Femur (tissue), 1 donor: ENCODE measurements at places on chromosomes 12 and 14.

DNA sequence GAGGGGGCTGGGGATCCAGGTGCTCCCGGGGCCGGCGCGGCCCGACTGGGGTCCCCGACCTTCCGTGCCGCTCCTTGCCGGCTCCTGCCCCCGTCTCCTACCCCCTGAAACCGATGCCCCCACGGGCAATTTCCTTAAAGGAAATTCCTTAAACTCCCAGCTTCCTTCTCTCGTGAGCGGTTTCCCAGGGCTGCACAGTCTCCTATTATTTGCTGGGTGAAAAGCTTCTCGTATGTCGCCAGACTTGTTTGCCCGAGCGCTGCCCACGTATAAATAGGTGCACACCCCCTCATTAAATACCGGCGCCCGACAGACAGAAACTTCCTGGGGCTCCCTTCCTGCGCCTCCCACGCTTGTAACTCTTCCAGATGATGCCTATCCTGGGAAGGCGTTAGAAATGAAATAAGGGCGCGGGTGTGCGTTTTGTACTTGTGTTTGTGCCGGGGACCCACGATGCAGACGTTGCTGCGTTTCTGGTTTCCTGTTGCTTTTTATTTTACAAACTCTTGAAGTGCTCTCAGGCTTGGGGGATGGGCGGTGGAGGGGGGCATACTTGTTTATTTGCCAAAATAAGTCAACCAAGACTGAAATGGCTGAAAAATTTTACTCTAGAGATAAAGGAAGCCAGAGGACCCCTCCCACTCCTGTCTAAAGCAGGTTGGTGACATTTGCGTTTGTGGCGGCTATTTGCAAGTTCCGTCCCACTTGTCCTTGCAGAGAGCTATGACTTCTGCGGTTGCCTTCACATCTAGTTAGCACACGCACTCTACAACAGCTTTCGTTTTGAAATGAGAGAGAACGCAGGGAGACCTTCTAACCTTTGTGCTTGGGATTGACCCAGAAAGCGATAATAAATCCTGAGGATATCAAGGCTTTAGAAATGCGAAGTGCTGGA, 1.0 kb downstream of the HIP1R start:
- peak; percentile 43 for DNase-seq

GRCh38 chr14:94394025-94394493, 5.7 kb upstream of the SERPINA1 start:
- no peak for DNase-seq

GRCh38 chr12:120832737-120833136, 71.4 kb downstream of the SPPL3 start:
- no peak for DNase-seq

- DNase-seq = no peak
Observed at GRCh38 chr12:29578070-29578469, 80.6 kb upstream of the OVCH1 start.

DNA sequence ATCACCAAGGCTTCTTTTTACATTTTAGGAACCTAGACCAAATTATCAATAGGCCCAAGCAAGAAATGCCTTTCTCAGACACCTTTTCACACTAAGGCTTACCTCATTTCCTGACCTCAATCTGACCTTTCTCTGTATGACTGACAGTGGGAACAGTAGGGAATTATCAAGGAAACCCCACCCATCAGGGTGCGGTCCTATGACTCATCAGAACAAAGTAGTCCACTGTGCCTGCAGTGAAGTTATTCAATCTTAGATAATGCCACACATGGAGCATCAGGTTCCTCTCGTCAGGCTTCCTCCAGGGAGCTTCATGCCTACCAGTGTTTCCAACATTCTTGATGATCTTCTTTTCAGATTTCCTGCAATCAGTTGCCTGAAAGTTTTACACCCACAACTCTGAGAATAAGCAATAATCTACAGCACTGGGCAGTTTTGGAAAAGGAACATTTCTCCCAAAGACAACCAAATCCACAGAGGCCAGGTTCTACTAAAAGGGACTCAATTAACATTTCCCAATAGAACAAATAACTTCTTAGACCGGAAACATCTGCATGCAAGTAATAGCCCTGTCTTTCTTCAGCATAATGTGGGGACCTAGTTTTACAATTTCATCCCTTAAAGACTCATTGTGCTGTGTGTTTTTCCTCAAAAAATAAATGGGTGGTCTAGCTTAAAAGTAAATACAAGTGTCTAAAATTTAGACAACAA, 35.9 kb upstream of the TMTC2 start:
- no peak for DNase-seq

GRCh38 chr14:96421236-96421635, 29.3 kb downstream of the AK7 start:
- no peak for DNase-seq

- DNase-seq = no peak
Observed at GRCh38 chr14:42229976-42230375, 623.3 kb downstream of the LRFN5 start.
